ENCODE measurements at places on chromosomes 5 and 9. TPM values are rescaled to one million over a fixed set of nuclear protein-coding genes. Genes with fewer than 3 reads are reported as not detected.

DNA sequence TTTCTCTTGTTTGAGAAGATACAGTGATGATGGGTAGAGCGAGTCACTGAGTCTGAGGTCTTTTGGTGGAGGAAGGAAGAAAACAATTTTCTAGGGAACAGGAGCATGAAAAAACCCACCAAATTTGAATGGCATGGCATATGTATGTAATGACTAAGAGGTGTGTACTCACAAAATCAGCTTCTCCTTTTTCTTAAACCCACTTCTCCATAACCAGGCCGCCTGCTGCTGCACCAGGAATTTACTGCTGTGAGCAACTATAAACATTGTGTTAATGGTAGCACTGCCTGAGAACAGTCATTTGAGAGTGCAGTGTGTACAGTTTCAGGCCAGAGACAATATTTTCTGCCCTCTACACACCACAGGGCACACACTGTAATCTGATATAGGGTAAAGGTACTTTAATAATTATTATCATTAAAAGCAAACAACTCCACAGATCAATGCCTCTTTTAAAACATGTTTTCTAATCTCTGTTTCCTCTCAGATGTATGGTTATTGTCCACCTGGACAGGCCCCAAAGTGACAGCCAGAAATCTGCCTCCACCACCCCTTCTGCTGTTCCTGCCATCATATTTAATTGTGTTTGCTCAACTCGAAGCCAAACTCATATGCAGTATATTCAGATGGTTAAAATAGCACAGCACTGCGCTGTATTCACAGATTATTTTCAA, 241.6 kb downstream of the KIAA0825 start:
- DNase-seq = no peak

DNA sequence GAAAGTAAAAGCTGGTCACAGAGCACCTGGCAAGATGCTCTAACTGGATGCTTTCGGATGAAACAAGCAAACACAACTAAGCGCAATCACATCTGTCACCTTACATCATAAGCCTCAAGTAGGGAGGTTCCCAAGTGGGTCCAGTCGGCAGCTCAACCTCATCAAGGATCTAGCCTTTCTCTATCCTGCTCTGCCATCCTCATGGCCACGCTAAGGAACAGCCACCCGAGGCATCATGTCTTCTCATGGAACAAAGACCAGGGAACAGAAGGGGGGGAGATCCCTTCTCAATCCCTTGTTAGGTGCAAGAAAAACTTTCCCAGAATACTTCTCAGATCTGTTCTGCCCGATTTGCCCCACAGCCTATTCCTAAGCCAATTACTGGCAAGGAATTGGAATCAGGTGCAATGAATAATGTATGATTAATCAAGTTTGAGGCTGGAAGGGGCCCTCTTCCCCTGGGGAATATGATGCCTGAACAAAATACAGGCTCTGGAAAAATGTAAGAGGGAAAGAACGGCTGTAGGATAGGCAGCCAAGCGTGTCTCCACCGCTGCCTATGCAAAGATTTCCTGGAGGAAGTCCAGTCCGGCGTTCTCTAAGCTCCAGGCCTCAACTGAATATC, 1.3 kb upstream of the HABP4 start:
- DNase-seq = no peak

DNA sequence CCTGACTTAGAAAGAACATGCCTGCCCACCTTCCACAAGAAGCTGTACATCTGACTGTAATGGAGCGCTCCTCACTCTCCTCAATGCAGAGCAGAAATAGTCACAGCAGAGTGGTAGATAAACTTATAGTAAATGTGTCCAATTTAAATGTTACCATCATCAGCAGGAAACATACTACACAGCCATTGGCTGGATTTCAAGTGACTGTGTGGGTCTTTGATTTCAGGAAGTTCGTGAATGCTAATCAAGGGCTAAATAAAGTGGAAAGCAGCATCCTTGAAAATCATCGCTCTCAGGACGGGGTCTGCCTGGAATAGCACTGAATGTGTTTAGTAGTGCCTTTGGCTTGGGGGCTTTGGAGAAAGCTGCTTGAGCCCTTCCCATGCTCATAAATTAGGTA, 32.4 kb upstream of the CRHBP start:
- DNase-seq = no peak

DNA sequence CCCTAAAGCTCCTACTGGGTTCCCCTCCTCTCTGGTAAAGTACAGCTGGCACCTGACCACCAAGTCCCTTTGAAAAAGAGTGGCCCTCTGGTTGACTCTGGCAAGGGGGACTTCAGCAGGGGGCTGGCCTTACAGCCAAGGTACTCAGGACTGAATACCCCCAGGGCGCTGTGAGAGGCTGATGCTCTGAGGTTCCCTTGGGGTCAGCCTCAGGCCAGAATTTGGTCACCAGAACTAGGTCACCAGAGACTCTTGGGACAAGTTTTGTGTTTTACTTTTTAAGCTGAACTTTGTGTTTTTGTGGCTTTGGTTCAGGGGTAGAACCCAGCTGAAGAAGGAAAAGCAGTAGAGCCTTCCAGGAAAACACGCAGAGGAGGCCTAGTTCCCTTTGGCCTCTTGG, 23.3 kb upstream of the SMU1 start:
- no peak for DNase-seq

DNA sequence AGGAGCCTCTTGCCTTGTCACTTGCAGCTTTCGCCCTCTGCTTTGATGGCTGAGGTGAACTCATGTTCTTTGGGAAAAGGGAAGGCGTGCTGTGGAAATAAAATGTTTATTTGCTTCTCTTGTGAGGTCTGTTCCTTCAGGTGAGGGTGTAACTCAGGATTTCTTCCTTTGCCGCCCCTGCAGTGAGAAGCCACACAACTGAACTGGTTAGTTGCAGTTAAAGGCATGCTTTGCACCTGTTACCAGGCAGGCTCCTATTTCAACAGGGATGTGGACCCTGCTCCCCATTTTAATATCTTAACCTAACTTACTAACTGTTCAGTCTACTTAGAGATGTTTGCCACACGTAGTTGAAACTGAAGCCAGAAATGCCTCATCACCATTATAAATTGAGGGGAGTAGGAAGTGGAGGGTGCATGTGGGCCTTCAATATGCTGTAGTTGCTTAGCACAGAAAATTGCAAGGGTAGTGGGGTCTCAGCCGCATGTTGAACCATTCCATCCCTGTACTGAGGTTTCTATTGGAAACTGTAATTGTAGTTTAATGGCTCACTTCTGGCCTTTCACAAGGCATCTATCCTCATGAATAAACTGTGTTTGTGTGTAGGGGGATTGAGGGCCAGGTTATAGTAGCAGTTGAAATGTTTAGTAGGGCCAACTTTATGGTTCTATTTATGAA, 7.9 kb downstream of the RACK1 start:
- DNase-seq = no peak

GRCh38 chr5:166781737-166782136, 1509.7 kb upstream of the WWC1 start:
- no peak for DNase-seq

DNA sequence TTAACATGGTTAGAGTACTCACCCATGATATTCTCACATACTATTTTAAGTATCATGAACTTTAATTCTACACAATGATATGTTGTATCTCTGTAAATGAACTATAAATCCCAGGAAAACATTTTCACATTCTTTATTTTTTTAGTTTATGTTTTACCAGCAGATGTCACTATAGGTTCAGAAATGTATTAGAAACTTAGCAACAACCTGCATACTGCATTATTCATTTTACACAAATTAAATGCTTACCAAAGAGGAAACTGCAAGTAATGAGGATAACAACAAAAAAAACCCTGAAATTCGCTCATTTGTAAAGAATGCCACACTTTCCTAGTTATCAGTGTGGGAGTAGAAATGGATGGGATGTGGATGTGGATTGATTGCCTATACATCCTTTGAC, 217.5 kb upstream of the OTULINL start:
- DNase-seq = no peak

DNA sequence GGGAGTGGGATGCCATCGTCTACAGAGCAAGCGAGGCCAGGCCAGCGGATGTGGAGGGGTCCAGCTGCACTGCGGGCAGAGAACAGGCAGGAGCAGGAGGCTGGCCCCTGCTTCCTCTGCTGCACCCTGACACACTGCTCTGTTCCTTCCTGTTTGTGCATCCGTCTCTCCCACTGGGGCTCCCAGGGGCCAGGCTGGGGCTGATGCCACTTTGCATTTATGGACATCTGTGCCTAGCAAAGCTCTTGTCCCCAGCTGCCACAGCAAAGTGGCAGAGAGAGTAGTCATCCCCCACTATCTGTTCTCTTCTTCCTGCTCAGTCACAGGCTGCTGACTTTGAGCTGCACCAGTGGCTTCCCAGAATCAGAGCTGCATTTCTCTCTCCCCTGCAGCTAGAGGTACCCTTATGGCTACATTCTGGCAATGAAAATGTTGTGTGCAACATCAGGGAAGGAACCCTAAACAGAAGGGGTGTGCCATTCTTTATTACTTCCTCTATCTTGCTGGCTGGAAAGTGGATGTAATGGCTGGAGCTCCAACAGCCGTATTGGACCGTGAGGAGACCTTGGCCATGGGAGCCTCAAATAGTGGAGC, 4.2 kb upstream of the NINJ1 start:
- DNase-seq = no peak

DNA sequence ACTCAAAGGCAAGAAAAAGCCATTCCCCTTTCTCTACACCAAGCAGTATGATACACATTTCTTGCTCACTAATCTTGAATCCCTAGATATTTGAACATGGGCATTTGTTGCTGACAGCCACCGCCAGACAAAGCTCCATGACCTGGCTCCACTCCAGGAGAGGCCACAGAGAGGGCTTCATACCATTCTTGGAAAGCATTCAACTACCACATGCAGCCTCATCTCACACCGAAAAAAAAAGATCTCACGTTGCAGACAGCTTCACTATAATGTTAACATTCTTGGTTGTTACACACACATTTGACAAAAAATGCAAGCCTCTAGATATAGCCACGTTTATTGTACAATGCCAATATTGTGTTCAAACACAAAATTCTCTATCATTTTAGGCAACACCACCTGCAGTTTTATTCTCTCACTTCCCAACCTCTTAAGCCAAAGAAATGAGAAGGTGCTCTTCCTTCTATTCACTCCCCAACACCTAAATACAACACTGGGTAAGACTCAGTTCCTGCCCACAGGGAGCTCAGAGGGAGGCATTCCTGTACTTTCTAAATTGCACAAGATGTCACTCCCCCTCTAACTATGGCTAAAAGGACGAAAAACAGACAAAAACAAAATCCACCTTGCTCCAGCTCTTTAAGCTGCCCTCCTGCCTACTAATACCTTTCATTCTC, 222.4 kb downstream of the TSSK1B start:
- DNase-seq = no peak

GRCh38 chr5:141529873-141530272, 41.0 kb downstream of the PCDHGC5 start:
- no peak for DNase-seq

DNA sequence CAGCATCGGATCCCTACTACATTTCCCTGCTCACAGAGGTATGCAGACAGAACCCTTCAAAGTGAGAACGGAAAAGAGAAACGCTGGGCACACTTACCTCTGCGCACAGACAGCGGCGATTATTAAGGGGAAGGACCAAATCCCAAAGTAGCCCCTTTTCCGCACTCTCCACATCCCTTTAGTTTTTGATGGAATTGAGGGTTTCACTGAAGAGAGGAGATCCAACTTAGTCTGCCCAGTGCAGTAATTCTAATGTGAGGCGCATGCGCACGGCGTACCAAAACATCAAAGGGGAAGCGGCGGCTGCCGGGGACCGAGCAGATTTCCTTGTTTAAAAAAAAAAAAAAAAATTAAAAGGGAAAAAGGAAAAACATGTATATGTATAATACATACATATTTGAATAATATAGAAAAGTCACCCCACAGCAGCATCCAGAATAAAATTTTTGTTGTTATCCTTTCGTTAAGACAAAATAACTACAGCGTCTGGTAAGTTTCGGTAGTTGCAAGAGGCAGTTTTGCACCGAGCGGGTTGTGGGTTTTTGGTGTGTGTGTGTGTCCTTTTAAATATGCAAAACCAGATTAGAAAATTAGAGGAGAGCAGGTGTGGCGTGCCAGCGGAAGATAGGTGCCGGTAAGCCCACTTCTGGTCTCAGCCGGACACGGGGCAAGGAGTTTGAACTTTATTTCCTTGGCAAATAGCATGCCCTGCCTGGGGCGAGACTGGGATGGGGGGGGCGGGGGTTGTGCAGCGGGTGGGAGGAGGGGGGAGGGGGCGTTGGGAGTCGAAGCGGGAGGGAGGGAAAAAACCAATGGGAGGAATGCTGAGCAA, at the start of gene GABRB2:
GABRB2 (minus strand) TSS at position 256 of the 832 bp plus-strand sequence; CDS start at position 174, 82 bp downstream.
- DNase-seq = peak; percentile 66

- DNase-seq = no peak
Measured at GRCh38 chr5:67015541-67016191, 180.9 kb downstream of the CD180 start.

- DNase-seq = no peak
Measured at GRCh38 chr9:7665874-7666273, 133.7 kb downstream of the DMAC1 start.

DNA sequence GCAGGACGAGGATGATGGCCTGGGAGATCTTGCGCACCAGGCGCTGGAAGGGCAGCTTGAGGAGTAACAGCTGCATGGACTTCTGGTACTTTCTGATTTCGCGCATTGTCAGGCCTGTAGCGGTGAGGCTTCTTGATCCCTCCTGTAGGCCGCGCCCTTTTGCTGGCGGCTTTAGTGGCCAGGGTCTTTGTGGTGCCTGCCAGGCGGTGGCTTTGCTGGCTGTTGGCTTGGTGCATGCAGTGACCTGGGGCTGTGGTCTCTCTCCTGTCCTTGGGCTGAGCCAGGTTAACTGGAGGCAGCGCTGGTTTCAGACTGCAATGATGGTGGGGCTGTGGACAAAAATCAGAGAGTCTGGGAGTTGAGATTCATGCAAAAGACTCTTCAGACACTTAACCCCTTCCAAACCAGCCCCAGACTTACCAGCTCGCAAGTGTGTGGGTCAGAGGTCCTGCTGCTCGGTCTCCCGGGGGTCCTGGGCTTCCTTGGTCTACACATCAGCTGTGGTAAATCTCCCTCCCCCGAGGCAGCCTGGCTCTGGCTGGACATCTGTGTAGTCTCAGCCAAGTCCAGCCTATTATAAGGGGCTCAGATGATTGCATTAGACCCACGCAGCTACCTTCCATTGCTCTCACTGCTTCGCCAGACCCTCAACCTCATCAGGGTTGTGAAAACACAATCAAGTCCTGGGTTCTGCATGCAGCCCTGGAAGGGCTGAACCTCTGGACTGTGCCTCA, 4.8 kb downstream of the TAF11L12 start:
- no peak for DNase-seq

DNA sequence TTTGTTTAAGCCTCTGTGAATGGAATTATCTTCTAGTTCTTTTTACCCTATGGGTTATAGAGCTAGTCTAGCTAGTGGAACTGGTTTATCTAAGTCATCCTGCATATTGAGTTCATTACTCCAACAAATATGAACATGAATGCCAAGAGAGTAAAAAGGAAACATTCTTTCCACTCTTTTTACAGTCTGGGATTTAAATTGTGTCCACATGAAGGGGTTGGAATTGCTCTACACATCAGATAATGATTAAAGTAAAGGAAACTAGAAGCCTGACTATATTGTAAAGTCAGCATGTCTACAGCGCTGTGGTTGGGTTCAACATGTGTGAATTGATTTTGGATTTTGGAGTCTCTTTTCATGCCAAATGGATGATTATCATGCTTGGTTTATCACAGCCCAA, 173.1 kb downstream of the CCDC171 start:
- no peak for DNase-seq

GRCh38 chr5:38384396-38384795, 126.0 kb downstream of the EGFLAM start:
- no peak for DNase-seq

The BHMT gene
- not detected for total RNA-seq

The OBP2B gene
- total RNA-seq = not detected

The CLTB gene
- 208 TPM for total RNA-seq

The PLGRKT gene
- total RNA-seq = 43.6 TPM

The ARL14EPL gene
- not detected for total RNA-seq

The STC2 gene
- total RNA-seq = 3.8 TPM

The CEL gene
- 5.1 TPM for total RNA-seq

The NUTM2G gene
- total RNA-seq = not detected

Measured in Peyer's patch (tissue), 4 donors.